ENCODE measurements at places on chromosomes 11 and 22.
A peak's percentile ranks its signal among the peaks of the same experiment; 100 is the strongest.

- DNase-seq: no peak
Observed at GRCh38 chr22:41905411-41906202, 9.3 kb downstream of the SHISA8 start.

- no peak for DNase-seq
Observed at GRCh38 chr11:15468466-15468865, 353.7 kb downstream of the INSC start.

DNA sequence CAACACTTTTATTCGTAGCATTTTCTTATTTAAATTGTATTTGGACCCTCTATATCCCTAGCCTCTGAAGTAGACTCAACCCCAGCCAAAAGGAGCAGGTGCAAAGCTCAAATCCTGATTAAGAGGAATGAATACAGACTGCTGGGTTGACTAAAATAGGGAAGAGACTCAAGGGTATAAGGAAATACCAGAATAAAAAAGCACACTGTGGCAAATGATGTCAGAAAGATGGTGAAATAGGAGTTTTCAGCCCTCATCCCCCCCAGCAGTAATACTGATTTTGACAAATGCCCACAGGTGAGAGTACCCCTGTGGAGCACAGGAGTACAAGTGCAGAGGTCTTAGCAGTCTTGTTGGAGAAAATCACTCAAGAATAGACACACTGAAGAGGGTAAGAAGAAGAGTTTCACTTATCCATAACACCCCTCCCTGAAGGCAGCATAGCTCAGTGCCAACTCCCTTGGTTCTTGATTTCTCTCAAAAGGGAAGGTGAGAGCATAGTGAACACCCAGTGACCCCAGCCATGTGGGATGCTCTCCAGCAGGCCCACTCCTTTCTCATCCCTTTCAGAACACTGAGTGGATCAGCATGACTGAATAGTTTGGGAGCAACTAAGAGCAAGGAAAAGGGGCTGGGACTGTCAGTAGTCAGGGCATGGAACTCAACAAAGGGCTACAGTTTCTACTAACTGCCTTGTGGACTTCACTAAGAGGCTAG, 71.7 kb downstream of the TBC1D22A start:
- no peak for DNase-seq

DNA sequence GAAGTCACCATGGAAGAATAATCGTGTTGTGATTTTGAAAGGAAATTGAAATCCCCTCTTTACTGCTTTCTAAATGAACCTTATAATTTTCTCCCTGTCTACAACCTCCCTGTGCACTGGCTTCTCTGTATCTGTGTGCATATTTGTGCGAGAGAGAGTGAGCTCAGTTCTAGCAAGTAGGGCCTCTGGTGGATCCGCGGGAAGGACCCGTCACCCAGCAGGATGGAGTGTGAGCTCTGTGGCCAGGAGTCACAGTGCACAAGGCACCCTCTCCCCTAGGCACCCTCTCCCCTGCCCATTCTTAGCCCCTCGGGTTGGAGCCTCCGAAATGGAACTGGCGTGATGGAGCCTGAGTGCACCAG, 109.0 kb downstream of the TRIM29 start:
- no peak for DNase-seq

GRCh38 chr11:119340335-119341221, at the start of gene C1QTNF5:
Gene C1QTNF5, minus strand, starts transcription at chr11:119340883. Its CDS starts 486 bp downstream, at chr11:119340397.
- DNase-seq: no peak

- no peak for DNase-seq
Observed at GRCh38 chr11:6320411-6321155, at the start of gene CAVIN3. Gene CAVIN3, minus strand, starts transcription at chr11:6320501. Its CDS starts 25 bp downstream, at chr11:6320476.

DNA sequence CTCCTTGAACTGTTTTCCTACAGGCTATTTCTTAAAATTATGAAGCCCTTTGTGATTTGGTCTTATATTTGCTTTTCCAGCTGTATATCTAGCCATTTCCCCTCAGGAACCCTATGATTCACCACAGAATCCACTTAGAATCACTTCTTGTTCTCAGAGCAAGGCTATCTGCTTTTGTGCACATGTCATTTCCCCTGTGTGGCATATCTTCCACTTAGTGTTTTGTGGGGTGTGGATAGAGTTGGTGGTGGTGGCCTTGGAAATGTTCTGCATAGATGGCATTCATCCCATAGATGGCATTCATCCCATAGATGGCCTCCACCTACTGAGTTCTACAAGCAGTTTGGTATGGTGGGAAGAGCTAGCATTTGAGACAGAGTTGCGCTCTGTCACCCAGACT, 44.7 kb downstream of the SWAP70 start:
- no peak for DNase-seq

DNA sequence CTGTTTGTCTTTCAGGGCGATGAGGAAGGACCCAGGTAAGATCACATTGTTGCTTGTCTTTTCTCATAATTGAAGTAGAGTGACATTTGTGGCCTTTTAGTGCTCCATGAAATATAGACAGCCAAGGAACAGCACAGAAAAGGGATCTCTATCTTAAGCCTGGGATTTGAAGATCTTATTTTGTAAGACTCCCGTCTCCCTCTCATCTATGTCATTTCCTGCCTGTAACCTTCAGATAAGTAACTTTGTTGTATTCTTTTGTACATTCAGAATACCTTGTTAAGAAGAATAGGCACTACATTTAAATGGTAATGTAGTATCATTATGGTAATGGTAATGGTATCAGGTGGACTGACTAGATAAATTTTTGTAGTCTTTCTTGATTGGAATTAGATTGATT, 72.8 kb downstream of the TRIM44 start:
- no peak for DNase-seq

DNA sequence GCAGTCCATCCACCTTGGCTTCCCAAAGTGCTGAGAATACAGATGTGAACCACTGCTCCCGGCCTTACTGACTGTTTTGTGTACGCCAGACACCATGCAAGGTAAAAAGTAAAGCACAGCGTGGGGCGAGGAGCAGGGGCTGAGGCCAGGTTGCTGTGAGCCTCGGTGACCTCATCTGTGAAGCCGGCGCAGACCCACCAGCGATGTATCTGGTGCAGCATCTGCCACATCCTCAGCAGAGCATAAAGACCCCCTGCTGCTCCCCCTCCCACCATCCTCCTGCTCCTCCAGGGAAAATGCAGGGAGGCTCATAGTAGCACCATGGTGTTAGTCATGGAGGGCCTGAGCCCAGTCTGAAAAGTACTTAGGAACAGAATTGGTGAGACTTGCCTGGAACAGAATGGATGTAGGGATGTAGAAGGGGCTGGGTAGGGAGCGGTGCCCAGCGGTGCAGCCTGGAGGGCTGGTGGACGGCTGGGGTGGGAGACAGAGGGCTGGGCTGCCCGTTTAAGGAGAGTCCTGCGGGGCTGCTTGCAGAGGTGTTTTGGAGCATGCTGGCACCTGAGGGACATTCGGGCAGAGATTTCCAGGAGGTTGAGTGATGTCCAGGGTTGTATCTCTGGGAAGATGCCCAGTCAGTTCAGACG, 462.4 kb downstream of the BRD1 start:
- DNase-seq: no peak

GRCh38 chr22:50691521-50691920, 18.9 kb downstream of the SHANK3 start:
- DNase-seq: no peak

DNA sequence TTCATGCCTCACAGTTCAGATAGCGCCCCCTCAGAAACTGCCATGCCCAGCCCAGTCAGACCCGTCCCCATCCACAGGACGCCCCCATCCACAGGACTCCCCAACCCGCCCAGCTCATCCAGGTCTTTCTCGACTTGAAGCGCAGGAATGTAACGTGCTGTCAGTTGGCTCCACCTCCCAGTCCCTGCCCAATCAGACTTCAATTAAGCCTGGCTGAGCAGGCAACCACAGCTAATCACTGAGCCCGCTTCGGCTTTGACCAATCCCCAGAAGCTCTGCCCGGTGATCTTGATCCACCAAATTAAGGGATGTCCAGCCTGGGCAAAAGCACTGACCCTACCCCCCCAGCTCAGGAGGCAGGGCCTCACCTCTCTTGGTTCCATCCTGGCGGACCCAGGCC, 10.5 kb upstream of the MFNG start:
- no peak for DNase-seq

DNA sequence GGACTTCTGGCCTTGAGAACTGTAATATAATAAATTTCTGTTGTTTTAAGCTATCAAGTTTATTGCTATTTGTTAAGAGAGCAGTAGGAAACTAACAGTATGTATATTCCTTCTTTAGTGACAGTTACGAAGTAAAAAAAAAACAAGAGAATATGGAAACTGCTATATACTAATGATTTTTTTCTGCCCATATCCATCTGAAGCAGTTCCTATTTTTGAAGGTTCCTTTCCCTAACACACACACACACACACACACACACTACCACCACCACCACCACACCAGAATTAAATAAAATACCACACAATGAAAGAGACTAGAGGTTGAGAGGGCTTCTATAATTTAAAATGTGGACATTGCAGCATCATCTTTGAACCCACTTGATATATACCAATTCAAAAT, 44.4 kb upstream of the CARD18 start:
- no peak for DNase-seq

DNA sequence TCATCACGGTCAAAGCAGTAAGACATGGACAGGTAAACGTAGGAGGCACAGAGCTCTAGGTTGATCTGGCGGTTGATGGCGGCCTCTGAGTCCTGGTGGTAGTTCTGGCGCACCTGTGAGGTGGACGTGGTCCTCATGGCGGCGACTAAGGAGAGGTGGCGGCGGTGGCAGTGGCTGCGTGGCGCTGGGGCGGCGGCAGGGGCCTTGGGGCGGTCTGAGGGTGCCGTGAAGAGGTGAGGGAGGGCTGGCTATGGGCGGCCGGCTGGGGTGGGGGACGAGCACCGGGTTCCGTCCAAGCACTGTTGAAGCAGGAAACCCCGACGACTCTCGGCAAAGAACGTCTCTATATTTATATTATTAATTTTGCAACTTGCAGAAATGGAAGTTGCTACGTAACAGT, 85.6 kb downstream of the RSF1 start:
- no peak for DNase-seq

GRCh38 chr11:67504005-67504949, 886 bp downstream of the PITPNM1 start:
- no peak for DNase-seq

- DNase-seq: no peak
Observed at GRCh38 chr11:81644239-81644840, 1089.3 kb downstream of the FAM181B start.

DNA sequence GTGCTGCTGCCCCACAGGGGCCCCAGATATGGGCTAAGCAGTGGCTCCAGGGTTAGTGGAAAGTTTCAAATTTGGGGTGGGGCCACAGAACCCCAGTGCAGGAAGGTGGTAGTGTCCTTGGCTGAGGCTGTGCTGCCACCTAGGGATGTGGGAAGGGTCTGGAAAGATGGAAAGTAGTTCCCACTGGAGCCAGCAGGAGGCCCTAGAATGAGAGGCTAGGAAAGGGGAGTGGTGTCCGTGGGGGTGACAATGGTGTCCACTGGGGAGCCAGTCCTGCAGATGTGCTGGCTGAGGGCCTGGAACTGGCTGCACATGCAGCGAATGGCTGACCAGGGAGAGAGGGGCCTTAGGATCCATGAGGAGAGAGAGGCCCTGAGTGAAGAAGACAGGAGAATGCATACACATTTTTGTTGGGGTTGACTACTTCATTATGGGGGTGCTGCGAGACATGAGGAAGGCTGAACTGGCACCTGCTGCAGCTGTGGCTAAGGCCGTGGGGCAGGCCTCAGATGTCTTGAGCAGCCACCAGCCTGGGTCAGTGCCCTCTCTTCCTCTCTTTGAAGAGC, 21.1 kb downstream of the RFPL3 start:
- peak; percentile 25 for DNase-seq

GRCh38 chr11:66478729-66479393, 1.4 kb upstream of the DPP3 start:
- no peak for DNase-seq

DNA sequence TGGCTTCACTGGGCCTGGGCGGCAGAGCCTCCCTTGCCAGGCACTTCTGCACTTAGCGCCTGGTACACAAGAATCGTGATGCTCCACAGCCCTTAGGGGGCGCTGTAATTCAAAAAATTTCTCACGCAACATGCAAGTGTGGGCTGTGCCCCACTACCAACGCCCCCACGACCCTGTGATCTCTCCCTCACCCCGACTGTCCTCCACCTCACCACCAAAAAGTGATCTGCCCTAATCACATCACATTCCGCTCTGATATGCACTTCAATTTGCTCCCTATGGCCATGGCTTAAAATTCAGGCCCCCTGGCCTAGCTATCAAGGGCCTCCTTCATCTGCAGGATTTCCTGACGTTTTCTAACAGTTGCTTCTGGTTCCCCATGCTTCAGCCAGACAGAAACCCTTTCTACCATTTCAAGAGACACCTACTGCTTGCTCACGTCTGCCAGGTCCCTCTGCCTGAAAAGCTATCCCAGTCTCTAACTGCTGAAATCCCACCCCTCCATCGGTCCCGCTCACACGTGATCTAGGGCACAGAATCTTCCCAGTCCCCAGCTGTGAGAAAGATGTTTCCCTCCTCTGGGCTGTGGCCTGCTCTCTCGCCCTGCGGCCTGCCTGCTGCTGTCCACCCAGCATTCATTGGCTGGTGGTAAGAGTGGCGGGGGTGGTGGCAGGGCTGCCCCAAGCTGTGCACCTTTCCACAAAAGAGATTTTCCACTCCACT, 27.9 kb upstream of the LRRC32 start:
- no peak for DNase-seq

DNA sequence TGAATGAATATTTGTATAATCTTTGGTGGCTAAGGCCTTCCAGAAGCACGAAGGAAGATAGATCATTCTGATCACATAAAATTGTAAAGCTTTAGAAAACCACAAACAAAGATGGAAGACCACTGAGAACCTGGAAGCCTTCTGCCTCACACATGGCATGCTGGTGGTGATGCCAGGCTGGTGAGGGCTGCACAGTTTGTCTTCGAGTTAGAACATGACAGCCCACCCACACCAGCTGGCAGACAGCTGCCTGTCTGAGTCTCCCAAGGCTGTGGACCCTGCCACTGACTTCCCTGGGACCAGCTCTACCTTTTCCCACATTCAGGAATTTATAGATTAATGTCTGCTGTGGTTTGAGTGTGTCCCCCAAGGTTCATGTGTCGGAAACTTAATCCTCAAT, 48.8 kb upstream of the B3GAT1 start:
- no peak for DNase-seq

GRCh38 chr11:114801773-114802172, 123.4 kb downstream of the NXPE2 start:
- no peak for DNase-seq

DNA sequence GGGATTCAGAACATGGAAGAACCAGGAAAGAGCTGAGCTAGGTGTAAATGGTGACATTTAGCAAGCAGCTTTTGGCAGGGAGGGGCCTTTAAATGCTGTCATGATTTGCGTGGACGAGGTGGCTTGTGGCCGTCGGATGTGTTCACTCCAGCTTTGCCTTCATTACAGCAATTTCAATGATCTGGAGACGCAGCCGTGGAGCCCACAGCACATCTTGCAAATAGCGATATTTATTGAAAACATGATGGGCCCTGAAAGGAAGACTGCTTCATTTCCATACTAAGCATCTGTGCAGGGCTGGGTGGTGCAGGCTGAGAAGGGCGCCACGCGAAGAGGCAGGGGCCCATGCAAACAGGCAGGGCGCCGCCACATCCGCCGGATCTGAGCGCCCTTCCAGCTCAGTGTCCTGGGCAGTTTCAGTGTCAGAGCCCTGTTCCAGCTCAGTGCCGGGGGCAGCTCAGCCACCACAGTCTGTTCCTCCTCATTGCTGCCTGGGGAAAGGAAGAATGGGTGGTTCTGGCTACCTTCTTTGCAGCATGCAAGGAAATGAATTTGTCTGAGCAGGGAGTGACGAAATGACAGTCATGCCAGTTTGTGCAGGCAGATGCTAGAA, 111.1 kb upstream of the TTC12 start:
- no peak for DNase-seq

- DNase-seq: peak; percentile 28
Observed at GRCh38 chr22:24554313-24555164, at the start of gene GUCD1. Gene GUCD1, minus strand, starts transcription at chr22:24555138. Its CDS starts 147 bp downstream, at chr22:24554991.

- DNase-seq: no peak
Observed at GRCh38 chr11:44426119-44426518, 116.2 kb upstream of the ALX4 start.

- DNase-seq: no peak
Observed at GRCh38 chr11:7597620-7598019, 75.7 kb downstream of the CYB5R2 start.

Data from C1 segment of cervical spinal cord (tissue), 14 donors.